ENCODE measurements at places on chromosomes 7 and 10.

GRCh38 chr7:91949221-91950009 is 8.8 kb downstream of the AKAP9 start:
- no peak for DNase-seq

- DNase-seq = no peak
Measured at GRCh38 chr10:70498970-70499835, 20.6 kb downstream of the PALD1 start.

DNA sequence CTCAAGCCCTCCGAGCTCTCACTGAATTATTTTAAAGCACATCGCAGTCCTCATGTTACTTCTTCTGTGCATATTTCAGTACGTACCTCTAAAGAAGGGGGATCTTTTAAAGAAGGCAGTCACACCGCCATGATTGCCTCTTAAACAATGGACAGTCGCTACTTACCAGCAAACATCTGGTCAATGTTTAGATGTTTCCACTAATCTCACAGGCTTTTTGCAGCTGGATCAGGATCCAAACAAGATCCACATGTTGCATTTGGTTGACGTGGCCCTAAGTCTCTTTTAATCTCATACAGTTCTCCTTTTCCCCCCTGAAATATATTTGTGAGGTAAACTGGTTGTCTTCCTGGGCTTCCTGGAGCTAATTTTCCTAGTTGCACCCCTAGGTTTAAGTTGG is 50.0 kb downstream of the PRF1 start:
- no peak for DNase-seq

DNA sequence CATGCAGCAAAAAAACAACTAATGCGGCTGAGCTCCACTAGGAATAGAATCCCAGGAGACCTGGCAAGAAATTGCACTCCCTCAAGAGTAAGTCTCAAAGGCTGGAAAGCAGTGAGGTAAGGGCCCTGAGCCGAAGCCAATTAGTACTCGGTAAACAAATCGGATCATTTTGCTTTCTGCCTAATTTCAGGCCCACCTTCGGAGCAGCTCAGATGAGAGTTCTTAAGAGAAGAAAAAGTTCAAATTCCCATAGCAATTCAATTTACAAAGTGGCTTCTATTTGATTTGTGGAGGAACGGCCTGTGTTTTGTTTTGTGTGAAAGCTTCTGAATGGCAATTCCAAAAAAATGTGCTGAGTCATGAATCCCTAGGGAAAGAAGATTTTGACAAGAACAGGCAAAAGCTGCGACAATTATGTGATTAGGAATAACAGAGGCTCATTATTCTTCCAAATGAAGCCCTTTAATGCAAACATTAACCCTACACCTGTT is 60.9 kb downstream of the SLC16A9 start:
- DNase-seq = no peak

- DNase-seq = peak; percentile 50
Measured at GRCh38 chr7:21092766-21093702, 306.3 kb upstream of the SP8 start.

- DNase-seq = no peak
Measured at GRCh38 chr7:70148997-70149396, 550.7 kb downstream of the AUTS2 start.

GRCh38 chr7:74356589-74357315 is 67.5 kb downstream of the CLIP2 start:
- no peak for DNase-seq

DNA sequence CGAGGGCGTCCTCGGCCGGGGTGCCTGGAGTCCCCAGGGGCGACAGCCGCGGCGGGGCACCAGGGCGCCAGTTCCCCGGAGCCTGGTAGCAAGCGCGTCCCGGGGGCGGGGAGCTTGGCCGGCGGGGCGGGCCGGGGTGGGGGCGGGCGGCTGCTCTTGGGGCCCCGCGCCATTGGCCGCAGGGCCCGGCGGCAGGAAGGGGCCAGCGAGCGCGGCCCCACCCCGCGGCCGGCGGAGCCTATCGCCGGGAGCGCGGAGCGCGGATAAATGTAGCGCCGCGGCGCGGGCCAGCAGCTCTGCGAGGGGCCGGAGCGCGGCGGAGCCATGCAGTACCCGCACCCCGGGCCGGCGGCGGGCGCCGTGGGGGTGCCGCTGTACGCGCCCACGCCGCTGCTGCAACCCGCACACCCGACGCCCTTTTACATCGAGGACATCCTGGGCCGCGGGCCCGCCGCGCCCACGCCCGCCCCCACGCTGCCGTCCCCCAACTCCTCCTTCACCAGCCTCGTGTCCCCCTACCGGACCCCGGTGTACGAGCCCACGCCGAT is at the start of gene HHEX:
TSS of gene HHEX (plus strand) at position 293 of the 548 bp plus-strand sequence. CDS start at position 325, 32 bp downstream.
- peak; percentile 59 for DNase-seq

- DNase-seq = no peak
Measured at GRCh38 chr7:139771001-139771956, 6.5 kb downstream of the HIPK2 start.

GRCh38 chr10:117480097-117480496 is 62.4 kb upstream of the EMX2 start:
- DNase-seq = no peak

DNA sequence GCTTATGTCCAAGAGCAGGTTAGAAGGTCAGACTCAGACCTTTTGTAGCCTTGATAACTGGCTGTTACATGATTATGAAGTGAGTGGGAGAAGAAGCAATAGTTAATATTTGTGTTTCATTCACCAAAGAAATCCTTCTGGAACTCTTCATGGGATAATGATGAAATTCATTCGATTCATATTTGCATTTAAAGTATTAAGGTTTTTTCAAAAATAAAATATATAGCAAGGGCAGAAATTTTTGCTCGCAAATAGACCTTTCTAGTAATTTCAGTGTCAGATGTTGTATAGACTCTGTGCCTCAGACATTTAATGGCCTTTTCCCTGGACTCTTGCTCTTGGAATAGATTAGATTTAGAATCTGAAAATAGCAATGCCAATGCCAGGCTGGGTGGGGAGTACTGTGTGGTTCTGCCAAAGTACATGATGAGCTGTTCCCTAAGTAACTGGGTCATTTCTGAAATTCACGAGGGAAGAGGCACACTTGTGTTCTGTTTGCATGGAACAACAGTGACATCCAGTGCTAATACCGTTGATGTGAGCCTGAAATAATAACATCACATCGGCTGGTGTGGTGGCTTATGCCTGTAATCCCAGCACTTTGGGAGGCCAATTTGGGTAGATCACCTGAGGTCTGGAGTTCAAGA is 119.2 kb downstream of the MBL2 start:
- no peak for DNase-seq

GRCh38 chr7:110386913-110387312 is 704.0 kb upstream of the LRRN3 start:
- no peak for DNase-seq

DNA sequence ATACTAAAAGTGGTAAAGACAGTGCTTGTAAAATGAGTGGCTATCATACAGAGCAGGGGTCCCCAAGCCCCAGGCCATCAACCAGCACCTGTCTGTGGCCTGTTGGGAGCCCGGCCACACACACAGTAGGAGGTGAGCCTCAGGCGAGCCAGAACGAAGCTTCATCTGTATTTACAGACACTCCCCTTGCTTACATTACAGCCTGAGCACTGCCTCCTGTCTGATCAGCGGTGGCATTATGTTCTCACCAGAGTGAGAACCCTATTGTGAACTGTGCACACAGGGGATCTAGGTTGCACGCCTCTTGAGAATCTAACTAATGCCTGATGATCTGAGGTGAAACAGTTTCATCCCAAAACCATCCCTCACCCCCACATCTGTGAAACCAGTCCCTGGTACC is 58.7 kb downstream of the ITGA8 start:
- no peak for DNase-seq

- no peak for DNase-seq
Measured at GRCh38 chr10:58399410-58399809, 14.2 kb downstream of the TFAM start.

- no peak for DNase-seq
Measured at GRCh38 chr10:33153968-33154327, 180.5 kb downstream of the NRP1 start.

- no peak for DNase-seq
Measured at GRCh38 chr10:79418886-79419595, 26.4 kb downstream of the ZCCHC24 start.

- no peak for DNase-seq
Measured at GRCh38 chr7:95840953-95841950, 68.9 kb downstream of the DYNC1I1 start.

- no peak for DNase-seq
Measured at GRCh38 chr10:34430685-34431084, 384.4 kb downstream of the PARD3 start.

DNA sequence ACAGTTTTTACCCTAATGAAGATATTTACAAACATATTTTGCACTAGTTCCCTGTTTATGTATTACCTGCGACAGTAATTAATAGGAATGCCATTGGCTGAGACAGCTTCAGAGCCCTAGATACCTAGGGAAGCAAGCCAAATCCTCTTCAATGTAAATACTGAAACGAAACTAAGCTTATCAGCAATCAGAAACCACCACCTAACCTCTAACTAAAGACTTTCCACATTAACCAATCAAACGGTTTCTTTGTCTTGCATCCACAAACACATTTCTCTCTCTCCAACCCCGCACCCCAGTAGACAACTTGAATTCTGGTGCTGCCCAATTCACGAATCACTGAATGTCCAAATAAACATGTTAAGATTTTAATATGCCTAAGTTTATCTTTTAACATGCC is 474.4 kb upstream of the C7orf33 start:
- DNase-seq = no peak

- DNase-seq = peak; percentile 15
Measured at GRCh38 chr7:101608772-101609713, 20.1 kb downstream of the MYL10 start.

DNA sequence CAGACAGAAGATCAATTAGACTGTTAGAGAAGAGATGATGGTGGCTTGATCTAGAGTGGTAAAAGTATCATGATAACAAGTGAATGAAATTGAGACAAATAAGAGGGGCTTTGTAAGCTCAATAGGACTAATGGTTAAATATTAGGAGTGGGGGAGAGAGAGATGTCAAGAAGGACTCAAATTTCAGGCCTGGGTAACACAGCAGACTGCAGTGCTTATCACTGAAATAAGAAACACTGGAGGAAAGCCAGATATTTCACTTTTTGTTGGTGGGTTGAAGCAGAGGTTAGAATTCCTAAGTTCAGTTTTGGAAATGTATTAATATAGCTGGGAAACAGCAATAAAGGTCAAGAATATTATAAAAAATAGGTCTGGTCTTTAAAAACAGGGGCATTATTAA is 74.6 kb downstream of the ORC5 start:
- DNase-seq = no peak

GRCh38 chr7:121525155-121525819 is 129.2 kb upstream of the FAM3C start:
- no peak for DNase-seq

DNA sequence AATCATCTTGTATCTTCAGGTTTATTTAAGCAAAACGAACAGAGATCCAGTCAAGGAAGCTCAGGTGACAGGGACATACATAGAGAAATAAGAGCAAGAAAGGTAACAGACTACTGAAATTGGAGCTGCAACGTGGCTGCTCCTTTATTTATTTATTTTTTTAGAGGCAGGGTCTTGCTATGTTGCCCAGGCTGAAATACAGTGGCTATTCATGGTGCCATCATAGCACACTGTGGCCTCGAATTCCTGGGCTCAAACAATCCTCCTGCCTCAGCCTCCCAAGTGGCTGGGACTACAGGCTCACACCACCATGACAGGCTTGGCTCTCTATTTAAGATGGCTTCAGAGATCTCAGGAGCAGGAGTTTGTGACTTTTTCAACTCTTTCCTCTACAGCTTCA is 46.4 kb downstream of the COL1A2 start:
- no peak for DNase-seq

GRCh38 chr7:12481722-12482121 is 78.1 kb upstream of the VWDE start:
- DNase-seq = no peak

DNA sequence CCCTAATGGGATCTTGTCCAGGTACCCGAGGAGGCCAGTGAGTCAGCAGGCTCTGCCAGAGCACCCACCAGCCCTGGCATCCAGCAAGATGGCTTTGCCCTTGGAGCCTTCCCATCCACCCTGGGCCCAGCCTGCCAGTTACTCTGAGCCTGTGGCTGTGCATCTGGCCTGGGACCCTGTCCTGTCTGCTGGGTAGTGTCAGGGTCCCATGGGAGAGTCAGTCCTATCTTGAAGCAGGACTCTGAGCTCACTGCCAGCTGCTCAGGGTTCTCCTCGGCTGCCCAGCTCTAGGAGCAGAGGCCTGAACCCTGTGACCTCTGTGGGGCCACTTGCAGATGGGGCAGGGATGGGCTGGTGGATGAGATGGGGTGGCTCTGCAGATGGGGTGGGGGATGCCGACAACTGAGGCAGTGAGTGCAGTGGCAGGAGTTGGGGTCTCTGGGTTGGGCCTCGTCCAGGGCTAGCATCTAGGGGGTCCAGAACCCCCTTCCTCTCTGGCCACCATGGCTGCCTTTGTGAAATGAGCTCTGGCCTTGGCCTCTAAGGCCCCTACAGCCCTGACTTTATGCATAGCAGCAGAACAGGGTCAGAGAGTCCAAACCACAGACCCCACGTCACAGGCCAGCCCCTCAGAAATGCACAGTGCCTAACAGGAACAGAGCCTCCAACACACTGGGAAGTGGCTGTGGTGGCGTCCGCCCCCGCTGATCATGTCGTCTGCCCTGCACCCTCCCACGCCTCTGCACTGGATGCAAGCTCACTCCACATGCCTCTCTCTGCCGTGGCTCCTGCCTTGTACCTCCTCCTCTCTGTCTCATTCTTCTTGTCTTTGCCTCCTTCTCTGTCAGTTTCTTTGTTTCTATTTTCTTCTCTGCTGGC is 88.1 kb upstream of the RET start:
- DNase-seq = no peak

GRCh38 chr10:99531696-99532593 is 797 bp upstream of the NKX2-3 start:
- no peak for DNase-seq

DNA sequence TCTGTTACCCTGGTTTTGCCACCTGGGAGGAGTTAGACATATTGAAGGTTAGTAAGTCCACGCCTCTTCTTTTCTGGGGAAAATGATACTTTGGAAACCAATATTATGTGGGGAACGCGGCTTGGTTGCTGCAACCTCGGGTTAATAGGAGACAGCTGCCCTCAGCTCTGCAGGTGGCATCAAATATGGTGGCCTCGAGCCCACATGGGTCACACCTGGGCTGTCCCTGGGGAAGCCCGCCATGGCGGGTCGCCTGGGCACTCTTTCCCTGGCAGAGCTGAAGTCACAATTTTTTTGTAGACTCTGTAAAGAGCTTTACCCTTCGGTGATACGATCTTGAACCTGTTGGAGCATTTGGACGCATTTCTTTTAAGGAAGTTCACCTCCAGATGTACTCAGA is 2.5 kb downstream of the PFKP start:
- DNase-seq = no peak

GRCh38 chr7:116209561-116210070 is 723 bp upstream of the TES start:
- DNase-seq = no peak

- DNase-seq = no peak
Measured at GRCh38 chr10:69641261-69641980, 11.4 kb downstream of the FAM241B start.

- no peak for DNase-seq
Measured at GRCh38 chr7:13692548-13692947, 296.9 kb downstream of the ETV1 start.
